H4 (cell line): ENCODE measurements at places on chromosomes 6 and 20. TPM values are rescaled to one million over a fixed set of nuclear protein-coding genes. Genes with fewer than 3 reads are reported as not detected.

The POLR1C gene
- 63.8 and 77.5 TPM in 2 replicates for total RNA-seq

The RNF8 gene
- 31.3 and 37.8 TPM in 2 replicates for total RNA-seq

- DNase-seq, result no peak
These were observed 50.1 kb upstream of the HDGFL1 start for GRCh38 chr6:22519237-22519636.

GRCh38 chr20:59291740-59292383 lies 8.5 kb upstream of the EDN3 start:
- no peak for DNase-seq

DNA sequence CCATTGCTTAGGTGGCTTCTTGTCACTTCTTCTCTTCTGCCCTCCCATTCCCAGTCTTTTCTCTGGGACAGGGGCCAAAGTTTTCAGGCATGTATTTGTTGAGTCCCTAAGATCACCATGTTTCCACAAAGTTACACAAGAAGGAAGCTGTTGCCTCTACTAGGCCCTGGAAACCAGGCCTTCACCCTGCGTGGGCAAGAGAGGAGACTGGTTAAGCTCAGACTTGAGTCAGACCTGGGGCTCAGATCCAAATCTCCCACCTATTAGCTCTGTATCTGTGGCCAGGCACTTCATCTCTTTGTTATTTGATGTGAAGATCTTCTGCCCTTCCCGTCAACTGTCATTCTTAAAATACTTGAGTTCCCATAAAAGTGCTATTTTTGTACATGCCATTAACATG lies 154.6 kb downstream of the SASH1 start:
- DNase-seq, result no peak

GRCh38 chr6:58419321-58419720 lies 1101.9 kb downstream of the PRIM2 start:
- no peak for DNase-seq

GRCh38 chr6:15502446-15503345 lies 160.1 kb downstream of the DTNBP1 start:
- no peak for DNase-seq

DNA sequence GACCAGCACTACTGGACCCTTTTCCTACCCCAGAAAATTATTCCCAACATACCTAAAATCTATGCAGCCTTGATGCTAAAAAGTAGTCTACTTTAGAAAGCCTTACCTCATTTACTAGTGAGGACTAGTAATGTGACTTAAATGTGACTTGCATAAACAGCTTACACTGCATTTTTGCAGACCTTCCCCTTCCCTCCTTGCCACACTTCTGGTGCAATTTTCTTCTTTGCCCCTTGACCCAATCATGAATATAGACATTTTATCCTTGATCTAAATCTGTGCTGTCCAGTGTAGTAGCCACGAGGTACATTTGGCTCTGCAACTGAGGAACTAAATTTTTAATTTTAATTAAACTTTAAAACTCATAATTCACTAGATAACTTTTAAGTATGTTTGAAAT lies 7.0 kb upstream of the ZKSCAN8 start:
- no peak for DNase-seq

DNA sequence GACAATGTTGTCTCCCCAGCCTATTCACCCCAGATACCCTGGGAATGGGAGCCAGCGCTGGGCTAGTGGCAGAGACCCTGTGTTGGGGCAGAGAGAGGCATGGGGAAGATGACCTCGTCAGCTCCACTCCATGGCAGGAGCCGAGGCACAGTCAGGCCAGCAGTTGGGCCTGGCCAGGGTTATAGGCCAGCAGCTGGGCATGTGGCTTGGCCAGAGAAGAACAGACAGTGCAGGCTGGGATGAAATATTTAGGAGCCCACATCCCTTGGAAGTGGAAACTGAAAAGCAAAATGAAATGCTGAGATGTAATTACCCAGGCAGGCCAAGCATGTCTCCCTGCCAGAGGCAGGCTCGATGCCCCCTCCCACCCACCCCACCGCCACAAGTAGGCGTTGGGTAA lies 70.0 kb downstream of the GRM4 start:
- DNase-seq, result no peak

DNA sequence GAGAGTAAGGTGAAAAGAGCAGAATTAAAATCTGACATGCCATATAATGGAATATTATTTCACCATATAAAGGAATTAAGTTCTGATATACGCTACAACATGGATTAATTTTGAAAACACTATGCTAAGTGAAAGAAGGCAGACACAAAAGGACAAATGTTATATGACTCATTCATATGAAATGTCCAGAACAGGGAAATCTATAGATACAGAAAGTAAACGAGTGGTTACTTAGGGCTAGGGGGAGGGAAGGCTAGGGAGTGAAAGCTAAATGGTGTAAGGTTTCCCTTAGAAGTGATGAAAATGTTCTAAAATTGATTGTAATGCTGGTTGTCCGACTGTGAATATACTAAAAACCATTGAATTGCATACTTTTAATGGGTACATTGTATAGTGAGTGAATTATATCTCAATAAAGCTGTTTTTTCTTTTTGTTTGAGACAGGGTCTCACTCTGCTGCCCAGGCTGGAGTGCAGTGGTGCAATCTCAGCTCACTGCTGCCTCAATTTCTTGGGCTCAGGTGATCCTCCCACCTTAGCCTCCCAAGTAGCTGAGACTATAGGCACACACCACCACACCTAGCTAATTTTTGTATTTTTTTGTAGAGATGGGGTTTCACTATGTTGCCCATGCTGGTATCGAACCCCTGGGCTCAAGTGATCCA lies 8.2 kb downstream of the PRPH2 start:
- peak; percentile 37 for DNase-seq

DNA sequence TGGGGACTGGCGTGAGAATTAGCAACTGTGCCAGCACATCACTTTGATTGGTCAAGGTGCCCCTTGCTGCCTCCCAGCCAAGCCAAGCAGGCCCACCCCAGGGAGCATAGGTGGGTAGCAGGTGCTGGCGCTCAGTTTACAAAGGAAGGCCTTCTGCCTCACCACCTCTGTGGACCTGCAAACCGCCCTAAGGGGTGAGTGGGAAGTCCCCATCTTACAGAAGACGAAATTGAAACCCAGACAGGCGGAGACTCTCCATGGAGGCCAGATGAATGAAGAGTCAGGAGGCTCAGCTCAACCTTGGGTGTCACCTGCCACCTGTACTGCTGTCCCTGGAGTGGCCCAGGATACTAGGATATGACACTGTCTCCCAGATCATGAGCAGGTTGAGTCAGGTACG lies 21.5 kb upstream of the MAS1L start:
- DNase-seq, result no peak
